T-helper 1 cell (primary cell): ENCODE measurements at places on chromosomes 13 and 19.

DNA sequence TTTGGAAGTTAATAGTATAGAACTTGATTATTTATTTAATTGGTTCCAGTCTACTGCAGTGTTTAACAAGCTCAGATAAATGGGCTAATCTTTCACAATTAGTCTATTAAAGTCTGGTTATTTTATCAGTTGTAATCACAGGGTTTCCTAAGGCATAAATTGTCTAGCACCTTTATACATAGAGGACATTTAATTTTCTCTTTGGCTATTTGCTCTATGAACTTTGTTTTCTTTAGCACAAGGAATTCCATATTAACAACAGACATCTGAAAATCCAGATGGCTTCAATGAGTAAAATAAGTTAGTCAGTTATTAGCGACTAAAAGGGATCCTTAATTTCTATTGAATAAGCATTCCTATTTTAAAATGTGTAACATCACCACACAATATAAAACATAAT, 1350.8 kb upstream of the SLC10A2 start:
- DNase-seq: no peak

GRCh38 chr19:55454787-55455243, 6.6 kb downstream of the ISOC2 start:
- DNase-seq: no peak

DNA sequence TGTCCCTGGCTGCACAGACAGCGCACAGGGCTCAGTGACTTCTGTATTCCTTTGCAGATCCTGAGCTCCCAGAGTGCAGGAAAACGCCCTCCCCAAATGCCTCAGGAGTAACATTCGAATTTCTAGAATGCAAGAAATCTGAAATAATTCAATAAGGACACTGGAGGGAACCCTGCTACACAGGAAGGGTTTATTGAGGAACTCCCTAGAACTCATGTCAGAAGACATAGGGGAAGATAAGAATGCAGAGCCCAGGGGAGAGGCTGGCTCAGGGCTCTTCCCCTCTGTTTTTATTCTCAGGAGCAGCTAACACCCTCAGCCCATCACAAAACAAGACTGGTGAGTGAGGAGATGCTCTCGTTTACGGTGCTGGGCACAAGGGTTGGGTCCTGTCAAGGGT, 6.8 kb downstream of the LILRA1 start:
- no peak for DNase-seq

DNA sequence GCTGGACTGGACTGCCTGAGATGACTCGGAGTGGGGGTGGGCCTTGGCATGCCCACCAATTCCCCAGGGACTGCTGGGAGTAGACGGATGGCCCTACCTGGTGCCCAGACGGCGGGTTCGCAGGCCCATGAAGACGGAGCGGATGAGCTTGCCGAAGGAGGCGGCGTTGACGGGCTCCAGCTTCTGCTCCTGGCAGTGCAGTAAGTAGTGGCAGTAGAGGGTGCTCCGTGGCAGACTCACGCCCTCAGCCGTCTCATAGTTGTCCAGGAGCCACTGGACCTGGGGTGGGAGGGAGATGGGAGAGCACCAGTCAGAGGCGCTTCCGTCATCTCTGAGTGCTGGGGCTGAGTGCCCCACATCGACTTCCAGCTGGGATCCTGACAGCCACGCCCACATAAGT, 17.6 kb downstream of the DCAF15 start:
- no peak for DNase-seq

- no peak for DNase-seq
Measured at GRCh38 chr13:20553311-20553710, 13.6 kb upstream of the IFT88 start.

DNA sequence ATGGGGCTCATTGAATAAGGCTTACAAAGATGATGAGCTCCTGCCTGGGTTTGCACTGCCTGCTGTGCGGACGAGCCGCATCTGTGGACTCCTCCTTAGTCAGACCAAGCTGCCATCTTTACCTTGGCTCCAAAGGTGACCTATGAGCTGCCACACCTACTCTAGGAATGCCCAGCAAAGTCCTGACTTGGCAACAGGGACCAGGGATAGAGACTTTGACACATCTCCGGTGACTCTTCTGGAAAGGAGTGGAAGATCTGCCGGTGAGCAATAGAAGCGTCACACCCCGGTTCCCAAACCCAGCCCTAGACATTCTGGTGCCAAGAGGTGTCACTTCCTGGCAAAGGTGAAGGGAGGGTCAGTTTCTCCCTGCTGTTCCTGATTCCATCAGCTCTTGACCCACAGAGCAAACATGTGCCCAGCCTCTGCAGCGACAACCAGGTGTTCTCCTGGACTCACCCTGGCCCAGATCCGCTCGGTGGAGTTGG, 50.2 kb upstream of the GTF3A start:
- DNase-seq: no peak

DNA sequence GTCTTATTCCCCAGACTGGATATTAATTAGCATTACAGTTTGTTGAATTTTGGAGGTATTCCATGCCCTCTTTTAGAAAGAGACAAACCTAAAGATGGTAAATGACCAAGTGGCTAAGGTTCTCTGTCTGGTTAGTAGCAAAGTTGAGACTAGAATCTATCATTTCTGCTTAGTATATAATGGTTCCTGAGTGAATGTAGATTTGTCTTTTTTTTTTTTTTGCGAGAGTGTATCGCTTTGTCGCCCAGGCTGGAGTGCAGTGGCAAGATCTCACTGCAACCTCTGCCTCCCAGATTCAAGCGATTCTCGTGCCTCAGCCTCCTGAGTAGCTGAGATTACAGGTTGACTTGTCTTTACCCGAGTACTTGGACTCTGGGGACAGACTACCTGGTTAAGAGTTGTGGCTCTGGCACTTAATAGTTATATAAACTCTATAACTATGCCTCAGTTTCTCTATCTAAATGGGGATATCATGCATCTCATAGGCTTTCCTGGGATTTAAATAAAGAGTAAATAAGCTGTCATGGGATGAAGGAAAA, 2.7 kb downstream of the NAA16 start:
- no peak for DNase-seq

DNA sequence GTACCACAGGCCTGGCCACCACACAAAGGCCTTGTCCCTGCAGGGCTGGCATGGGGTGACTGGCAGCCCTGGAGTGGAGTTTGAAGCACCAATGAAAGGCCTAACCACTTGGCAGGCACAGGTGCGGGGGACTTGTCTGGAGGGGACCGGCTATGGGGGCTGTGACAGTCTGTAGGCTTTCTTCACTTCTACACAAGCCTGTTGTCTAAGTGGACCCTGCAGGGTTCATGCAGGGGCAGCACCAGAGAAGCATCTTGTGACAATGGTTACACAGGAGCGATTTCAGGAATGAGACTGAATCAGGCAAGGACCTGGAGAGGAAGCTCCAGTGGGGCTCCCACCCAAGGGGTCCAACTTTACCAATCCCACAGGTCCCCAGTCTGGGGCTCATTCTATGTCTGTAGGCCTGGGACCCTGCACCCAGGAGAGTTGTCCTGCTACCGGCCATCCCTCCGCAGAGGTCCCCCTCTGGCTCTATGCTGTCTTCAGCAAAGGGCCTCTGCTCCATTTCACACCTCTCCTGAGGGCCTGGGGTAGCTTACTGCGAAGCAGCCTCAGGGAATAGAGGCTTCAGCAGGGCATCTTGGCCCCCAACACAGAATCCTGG, 2.3 kb upstream of the ZNF837 start:
- no peak for DNase-seq

GRCh38 chr13:61136093-61136492, 279.6 kb downstream of the PCDH20 start:
- DNase-seq: no peak

DNA sequence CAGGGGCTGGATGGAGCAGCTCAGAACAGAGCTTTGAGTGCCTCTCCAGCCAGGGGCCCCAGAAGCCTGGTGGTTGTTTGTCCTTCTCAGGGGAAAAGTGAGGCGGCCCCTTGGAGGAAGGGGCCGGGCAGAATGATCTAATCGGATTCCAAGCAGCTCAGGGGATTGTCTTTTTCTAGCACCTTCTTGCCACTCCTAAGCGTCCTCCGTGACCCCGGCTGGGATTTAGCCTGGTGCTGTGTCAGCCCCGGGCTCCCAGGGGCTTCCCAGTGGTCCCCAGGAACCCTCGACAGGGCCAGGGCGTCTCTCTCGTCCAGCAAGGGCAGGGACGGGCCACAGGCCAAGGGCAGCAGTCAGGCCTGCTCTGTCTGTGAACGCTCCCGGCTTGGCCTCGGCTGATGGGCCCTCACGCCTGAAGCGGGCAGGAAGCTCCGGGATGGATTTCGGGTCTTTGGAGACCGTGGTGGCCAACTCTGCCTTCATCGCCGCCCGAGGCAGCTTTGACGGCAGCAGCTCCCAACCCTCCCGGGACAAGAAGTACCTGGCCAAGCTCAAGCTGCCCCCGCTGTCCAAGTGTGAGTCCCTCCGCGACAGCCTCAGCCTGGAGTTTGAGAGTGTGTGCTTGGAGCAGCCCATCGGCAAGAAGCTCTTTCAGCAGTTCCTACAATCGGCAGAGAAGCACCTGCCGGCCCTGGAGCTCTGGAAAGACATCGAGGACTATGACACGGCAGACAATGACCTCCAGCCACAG, at the start of gene GRK1:
Gene GRK1, plus strand, starts transcription at position 269 of the 751 bp plus-strand sequence. Its CDS starts 168 bp downstream, at position 437.
- DNase-seq: no peak
